ENCODE measurements at places on chromosomes 16 and 17.

- DNase-seq = peak; percentile 11
Measured at GRCh38 chr17:34665819-34666763, 86.7 kb downstream of the TMEM132E start.

- DNase-seq = no peak
Measured at GRCh38 chr16:82947698-82948097, 320.9 kb downstream of the CDH13 start.

DNA sequence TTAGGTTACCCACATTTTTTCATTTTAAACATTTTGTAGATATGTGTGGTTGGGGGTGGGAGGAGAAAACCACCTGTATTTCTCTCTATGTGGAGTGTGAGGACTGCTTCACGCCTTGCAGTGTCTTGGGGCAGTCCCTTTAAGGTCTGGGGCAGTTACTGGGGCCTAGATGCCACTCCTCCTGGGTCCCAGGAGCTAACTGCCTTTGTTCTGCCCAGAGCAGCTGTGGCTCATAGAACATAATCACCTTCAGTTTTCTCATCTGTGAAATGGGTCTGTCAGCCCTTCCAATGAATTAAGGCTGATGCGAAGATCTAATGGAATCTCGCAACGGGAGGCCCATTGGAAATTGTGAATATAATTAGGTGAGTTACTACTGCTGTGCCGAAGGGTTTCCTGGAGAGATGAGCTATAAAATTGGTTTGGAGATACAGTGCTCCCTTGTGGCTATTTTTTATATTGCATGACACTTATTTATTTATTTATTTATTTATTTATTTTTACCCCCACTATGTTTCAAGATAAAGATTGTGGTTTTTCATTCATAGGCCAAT, 22.9 kb downstream of the DHRS7C start:
- peak; percentile 67 for DNase-seq

DNA sequence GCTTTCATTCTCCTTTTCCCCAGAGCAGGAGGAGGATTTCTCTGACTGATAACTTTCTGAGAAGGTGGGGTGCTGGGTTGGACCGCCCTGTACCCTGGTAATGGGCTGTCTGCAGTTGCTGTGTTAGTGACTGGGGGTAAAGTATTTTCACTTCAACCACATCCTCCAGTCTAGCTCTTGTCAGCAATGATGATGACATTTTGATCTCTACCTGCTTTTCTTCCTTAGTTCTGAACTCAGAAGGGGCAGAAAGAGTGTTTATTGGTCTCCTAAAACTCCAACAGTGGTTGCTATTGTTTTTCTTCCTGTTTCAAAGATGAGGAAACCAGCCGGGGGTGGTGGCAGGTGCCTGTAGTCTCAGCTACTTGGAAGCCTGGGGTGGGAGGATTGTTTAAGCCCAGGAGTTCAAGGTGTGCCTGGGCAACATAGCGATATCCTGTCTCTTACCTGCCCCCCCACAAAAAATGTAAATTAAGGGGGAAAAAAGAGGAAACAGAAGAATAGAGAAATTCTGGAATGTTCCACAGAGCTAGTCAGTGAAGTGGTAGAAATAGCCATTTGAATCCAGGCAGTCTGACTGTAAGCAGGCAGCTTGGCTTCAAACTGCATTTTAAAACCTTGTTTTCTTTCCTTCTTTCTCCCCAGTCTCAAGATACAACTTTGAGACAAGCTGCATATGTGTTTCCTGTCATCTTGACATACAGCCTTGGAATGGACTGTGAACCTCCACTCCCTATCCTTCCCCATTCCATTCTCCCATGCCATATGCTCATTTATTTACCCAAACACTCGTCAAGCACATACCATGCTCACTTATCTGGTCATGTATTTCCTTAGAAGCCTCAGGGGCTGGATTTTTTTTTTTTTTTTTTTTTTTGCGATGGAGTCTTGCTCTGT, 3.3 kb upstream of the N4BP1 start:
- DNase-seq = peak; percentile 44

- DNase-seq = no peak
Measured at GRCh38 chr16:50124769-50125168, 28.3 kb upstream of the TENT4B start.

All from hematopoietic multipotent progenitor cell treated with erythropoietin and hydrocortisone succinate and interleukin-3 and kit ligand, for 4 days (in vitro differentiated cells).